ENCODE measurements at places on chromosomes 5 and 9.

DNA sequence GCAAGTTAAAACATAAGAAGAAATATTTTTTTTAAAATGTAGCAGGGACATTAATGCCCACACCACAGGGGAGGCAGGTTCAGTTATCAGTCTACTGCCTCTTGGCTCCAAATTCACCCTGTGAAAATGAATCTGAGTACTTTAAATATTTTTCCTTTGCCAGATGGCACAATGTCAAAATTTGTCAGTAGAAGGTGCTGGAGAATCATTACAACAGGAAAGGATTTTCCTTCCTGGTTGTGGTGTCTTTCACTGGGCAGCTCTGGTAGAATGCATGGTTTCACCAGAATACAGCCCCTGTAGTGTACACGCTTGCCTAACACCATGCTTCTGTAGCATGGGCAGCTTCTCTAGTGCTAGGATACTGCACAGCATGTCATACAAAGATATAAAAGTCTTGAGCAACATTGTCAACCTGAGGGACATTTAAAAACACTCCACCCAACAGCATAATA, 9.7 kb upstream of the SREK1 start:
- no peak for DNase-seq

DNA sequence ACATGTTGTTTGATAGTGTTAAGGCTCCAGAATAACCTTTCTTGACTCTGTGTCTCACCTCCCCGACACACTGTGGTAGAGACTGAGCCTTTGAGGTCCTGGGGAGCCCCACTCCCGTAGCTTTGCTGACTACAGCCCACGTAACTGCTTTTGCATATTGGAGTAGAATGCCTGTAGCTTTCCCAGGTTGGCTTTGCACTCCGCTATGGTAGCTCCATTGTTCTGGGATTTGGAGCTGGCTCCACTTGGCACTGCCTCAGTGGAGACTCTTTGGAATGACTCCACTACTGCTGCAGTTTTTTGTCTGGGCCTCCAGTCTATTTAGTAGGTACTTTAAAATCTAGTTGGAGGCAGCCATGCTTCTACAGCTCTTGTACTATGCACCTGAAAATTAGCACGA, 56.2 kb upstream of the ANXA1 start:
- DNase-seq: no peak

- DNase-seq: no peak
Measured at GRCh38 chr9:129640086-129640870, 1.7 kb downstream of the ASB6 start.

GRCh38 chr9:14323985-14324650, 10.2 kb upstream of the NFIB start:
- no peak for DNase-seq

DNA sequence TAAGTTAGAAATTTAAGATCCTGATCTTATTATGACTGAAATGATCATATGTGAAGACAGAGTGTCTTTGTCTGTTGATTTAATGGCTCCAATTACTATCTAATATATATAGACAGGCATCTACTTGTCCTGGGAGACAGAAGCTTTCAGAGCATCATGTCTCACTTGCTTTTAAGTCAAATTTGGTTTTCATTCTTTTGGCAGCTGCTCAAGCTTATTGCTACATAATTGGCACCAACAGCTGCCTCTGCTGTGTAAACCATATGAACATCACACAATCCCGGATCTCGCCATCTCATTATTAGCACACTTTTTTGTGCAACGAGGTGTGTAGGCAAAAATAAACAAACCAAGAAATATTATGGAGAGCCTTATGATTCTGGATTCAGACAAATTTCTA, 1717.9 kb downstream of the EFNA5 start:
- no peak for DNase-seq
